ENCODE measurements at places on chromosomes 13 and 19.

DNA sequence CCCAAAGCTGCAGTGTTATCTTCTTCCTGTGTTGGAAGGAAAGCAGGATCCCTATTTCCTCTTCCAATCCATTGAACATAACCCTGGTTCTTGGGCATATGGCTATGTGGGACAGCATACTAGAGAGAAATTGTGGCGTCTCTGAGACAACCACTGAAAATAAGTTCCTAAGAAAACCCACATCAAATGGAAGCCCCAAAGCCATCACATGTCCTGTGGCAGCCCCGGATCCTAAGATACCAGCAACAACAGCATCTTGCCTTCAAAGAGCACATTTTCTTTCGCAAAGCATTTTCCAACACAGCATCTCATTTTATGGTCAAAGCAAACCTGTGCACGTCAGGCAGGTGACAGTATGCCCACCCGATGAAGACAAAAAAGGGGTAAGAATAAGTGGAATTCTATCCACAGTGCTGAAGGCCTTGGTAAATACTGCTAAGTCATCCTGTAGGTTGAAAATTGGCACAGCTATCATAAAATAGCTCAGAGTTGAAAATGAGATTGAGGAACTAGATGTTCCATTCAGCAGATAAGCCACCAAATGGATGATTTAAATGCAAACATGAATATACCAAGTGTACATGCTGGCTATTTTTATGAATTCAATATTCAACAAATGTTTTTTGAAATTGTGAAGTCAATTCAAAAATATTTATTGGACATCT lies 232.2 kb downstream of the DLEU7 start:
- DNase-seq: no peak

GRCh38 chr19:7441468-7442146 lies 47.2 kb downstream of the PEX11G start:
- DNase-seq: no peak

GRCh38 chr13:59337070-59337469 lies 826.7 kb downstream of the DIAPH3 start:
- DNase-seq: no peak

- peak; percentile 46 for DNase-seq
Observed at GRCh38 chr13:28609926-28610325, 49.0 kb upstream of the POMP start.

- no peak for DNase-seq
Observed at GRCh38 chr19:6711078-6711361, 9.4 kb downstream of the C3 start.

GRCh38 chr13:32538143-32538620 lies 413 bp downstream of the N4BP2L2 start:
- no peak for DNase-seq

- DNase-seq: no peak
Observed at GRCh38 chr13:23763318-23763717, 125.9 kb downstream of the MIPEP start.
